Astrocyte (in vitro differentiated cells and primary cell): ENCODE measurements at places on chromosomes 2 and 18. TPM values are rescaled to one million over a fixed set of nuclear protein-coding genes. Genes with fewer than 3 reads are reported as not detected.

SEPTIN10 gene
- total RNA-seq: 76.3 and 90.8 TPM in 2 replicates

GPR45 gene
- 0.22 TPM in 1 of 2 replicates, not detected in the other for total RNA-seq

CCDC121 gene
- total RNA-seq: 1.2 and 1.6 TPM in 2 replicates

FEV gene
- not detected in 2 replicates for total RNA-seq

SNORC gene
- total RNA-seq: 2.1 and 3.1 TPM in 2 replicates

R3HDM1 gene
- 39.5 and 44.7 TPM in 2 replicates for total RNA-seq

- no peak for DNase-seq
These were observed 80.8 kb upstream of the ACSL3 start for GRCh38 chr2:222780051-222780450.

DNA sequence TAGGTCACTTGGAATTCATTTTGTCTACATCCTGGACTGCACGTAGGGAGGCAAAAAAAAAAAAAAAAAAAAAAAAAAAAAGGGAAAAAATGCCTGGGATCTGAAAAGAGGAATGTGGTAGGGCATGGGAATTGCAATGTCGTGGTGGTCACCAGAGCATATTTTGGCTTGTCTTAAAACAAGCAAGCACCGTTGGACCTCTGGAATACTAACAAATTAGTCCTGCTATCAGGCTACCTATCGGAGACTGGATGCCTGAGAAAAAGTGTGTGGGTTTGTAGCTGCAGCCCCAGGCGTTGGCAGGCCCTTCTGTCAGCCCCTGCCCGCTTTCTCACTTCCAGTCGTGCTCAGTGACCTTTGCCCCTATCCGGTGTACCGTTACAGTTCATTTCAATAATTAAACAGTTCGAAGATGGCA is 588.5 kb upstream of the ZEB2 start:
- DNase-seq: peak; percentile 74

GRCh38 chr2:124025171-124025580 is at the start of gene CNTNAP5:
CNTNAP5 (plus strand) TSS chr2:124025287; CDS start chr2:124025651, 364 bp downstream.
- peak; percentile 1 for DNase-seq

GRCh38 chr2:202877699-202878098 is 6.1 kb upstream of the ICA1L start:
- no peak for DNase-seq

DNA sequence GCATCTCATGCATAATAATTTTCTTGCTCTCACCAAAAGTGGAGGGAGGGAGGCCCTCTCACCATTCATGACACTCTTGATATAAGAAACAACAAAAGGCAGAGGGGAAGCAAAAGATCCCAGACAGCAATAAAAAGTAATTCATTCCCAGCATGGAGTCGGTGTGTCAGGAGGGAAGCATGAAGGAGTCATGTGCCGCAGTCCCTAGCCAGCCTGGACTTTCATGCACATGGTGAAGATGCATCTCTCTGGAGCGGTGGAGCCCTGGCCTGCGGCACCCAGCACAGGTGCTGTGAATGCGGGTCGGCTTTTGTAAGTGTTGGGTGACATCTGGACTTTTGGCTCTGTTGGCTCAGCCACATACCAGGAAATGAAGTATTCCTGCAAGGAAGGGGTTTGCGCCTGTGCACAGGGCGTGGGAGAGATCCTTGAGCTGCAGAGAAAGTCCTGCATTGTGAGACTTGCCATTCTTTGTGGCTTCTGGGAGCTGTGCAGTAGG is 119.4 kb downstream of the COPS8 start:
- DNase-seq: no peak

DNA sequence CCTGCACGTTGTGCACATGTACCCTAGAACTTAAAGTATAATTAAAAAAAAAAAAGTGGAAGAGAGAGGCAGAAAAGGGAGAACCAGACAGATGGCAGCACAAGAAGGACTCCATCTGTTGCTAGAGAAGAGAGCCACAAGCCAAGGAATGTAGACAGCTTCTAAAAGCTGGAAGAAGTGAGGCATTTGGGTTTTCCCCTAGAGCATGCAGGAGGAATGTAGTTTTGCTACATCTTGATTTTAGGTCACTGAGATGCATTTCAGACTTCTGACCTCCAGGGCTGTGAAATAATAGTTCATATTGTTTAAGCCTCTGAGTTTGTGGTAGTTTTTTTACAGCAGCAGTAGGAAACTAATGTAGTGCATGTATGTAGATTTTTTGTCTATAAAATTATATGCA is 46.0 kb downstream of the CAVIN2 start:
- DNase-seq: no peak

- no peak for DNase-seq
These were observed 13.4 kb downstream of the CERS6 start for GRCh38 chr2:168469281-168469988.

- no peak for DNase-seq
These were observed 3.9 kb upstream of the C2orf69 start for GRCh38 chr2:199907008-199907714.

GRCh38 chr18:63590373-63590772 is 3.2 kb downstream of the SERPINB13 start:
- DNase-seq: no peak

DNA sequence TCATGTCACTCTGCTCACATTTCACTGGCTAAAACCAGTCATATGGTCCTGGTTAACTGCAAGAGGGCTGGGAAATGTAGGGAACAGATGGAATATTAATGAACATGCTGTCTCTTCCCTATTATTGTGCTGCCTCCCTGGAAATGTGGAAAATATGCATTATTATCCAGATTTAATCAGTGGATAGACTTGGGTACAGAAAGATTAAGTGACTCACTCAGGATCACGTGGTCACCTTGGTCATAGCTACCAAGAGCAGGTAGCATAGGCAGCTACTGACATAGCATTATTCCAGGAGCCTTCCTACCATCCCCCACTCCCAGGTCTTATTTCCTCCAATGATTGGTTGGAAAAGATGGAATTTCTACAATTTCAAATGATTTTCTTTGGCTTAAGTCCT is 141.1 kb downstream of the HRH4 start:
- DNase-seq: no peak

GRCh38 chr18:31487246-31488015 is 10.5 kb upstream of the DSG2 start:
- peak; percentile 97 for DNase-seq

DNA sequence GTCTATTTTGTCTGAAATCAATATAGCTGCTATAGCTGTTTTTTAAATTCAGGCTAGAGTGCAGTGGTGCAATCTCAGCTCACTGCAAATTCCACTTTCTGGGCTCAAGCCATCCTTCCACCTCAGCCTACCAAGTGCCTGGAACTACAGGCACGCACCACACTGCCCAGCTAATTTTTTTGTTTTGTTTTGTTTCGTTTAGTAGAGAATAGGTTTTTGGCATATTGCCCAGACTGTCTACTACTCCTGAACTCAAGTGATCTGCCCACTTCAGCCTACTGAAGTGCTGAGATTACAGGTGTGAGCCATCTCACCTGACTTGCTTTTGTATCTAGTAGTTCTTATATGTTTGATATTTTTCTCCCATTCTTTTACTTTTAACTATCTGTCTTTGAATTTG is 259.7 kb downstream of the CDH19 start:
- DNase-seq: no peak
